ENCODE measurements at places on chromosomes 12 and 14. TPM values are rescaled to one million over a fixed set of nuclear protein-coding genes. Genes with fewer than 3 reads are reported as not detected.

The GPRC5D gene
- not detected for total RNA-seq

The KRT75 gene
- total RNA-seq = not detected

GRCh38 chr12:30111719-30112118 lies 328.0 kb upstream of the TMTC1 start:
- DNase-seq = no peak

DNA sequence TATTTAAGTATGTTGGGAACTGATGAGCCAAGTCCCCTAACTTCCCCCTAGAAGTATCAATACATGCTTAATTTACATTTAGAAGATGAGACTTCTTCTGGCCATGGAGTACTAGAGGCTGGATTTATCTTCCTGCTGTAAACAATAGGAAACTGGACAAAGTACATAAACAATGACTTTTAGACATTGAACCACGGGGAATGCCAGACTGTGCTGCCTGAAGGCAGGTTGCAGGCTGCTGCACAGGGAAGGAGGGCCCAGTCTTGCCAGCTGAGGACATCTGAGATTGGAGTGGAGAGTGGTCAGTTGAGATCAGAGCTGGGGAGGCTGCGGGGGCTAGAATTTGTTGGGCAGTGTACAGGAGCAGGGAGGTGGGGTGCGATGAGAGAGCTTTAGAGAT lies 24.5 kb upstream of the ISM2 start:
- DNase-seq = no peak

GRCh38 chr12:97211416-97211930 lies 251.1 kb upstream of the RMST start:
- no peak for DNase-seq

GRCh38 chr14:94823556-94824341 lies 53.8 kb upstream of the GSC start:
- no peak for DNase-seq

Measured in activated T-helper 1 cell treated with anti-CD3 and anti-CD28 coated beads, Interleukin-12 subunit alpha, Interleukin-12 subunit beta, Interleukin-2, Interleukin-4 antibody, amounts not matched to agents 30 ng/mL and 10 ng/mL and 1 ng/mL, durations not matched to agents 14 hours and 24 hours and 36 hours (primary cell).